Caco-2 (cell line): ENCODE measurements at places on chromosomes 5 and 9. TPM values are rescaled to one million over a fixed set of nuclear protein-coding genes. Genes with fewer than 3 reads are reported as not detected.
A peak's percentile ranks its signal among the peaks of the same experiment; 100 is the strongest.

GRCh38 chr9:3912817-3913216 lies 387.0 kb upstream of the RFX3 start:
- H3K36me3 ChIP-seq, result no peaks in the 10 kb centered on the region
- H3K4me1 ChIP-seq, result peaks cover 10% of the 10 kb centered on the region; the same call in 1 of the 2 replicates
- H3K27ac ChIP-seq, result no peak overlapping the region
- no peaks in the 10 kb centered on the region for H3K27me3 ChIP-seq

DNA sequence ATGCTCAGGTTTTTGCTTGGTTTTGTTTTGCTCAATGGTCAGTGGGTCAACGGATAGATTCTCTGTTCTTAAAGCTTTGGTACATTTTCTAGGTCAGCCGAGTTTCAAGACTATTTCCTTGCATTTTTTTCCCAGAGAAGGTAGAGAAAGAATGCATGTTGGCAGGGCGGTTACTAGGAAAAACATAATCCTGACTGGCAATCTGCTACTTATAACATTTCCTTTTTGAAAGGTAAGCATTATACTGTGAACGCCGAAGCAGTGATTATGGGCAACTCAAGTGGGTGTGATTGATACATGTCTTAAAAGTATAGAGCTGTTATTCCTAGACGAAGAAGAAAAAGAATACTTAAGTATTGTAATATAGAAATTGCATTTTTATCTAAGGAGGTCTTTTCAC lies 273.2 kb downstream of the MAST4 start:
- H3K36me3 ChIP-seq, result no peaks in the 10 kb centered on the region
- DNase-seq, result no peak
- peaks cover 13% of the 10 kb centered on the region; the same call in 1 of the 2 replicates for H3K4me1 ChIP-seq
- H3K27me3 ChIP-seq, result no peaks in the 10 kb centered on the region
- H3K27ac ChIP-seq, result no peak overlapping the region

DNA sequence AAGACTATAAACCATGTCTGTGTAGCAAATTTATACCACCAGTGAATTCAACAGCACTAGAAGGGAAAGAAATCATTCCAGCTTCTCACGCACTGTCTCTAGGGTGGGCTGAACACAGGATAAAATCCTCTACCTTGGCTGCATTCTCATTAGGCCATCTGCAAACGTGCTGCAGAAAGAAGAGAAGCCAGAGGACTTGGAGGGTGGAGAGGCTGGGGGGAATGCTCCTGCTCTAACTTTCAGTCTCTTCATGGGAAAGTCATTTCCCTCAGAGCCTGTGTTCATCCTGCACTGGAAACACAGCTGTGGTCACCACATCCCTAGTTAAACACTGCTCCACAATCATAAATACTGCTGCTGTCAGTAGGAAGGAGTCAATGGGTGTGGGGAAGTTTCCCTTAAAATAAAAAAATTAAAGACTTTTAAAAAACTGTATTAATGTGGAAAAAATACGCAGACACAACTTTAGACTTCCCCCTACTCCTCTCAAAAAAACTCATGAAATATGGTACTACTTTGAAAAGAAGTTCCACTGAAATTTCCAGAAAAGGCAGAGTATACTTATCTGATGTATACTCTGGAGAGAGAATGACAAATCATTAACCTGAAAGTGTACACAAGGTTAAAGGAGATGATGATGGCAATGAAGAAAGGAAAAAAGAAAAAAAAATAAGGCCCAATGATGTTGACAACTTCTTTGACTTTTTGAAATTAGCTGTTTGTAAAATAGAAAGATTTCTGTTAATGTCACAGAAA lies 46.8 kb downstream of the LHFPL2 start:
- H3K36me3 ChIP-seq, result no peaks in the 10 kb centered on the region
- H3K27me3 ChIP-seq, result no peaks in the 10 kb centered on the region
- no peak overlapping the region for H3K4me3 ChIP-seq
- H3K27ac ChIP-seq, result peak overlapping the region; percentile 83
- peaks cover 94% of the 10 kb centered on the region for H3K4me1 ChIP-seq

The PDE4D gene
- 86.2 and 89.8 TPM in 2 replicates for total RNA-seq

The KIF12 gene
- total RNA-seq, result 54.6 and 55.0 TPM in 2 replicates

The WDR38 gene
- total RNA-seq, result not detected in 2 replicates
